NCI-H345 (cell line): ENCODE measurements at places on chromosomes 2 and 18.

- peak; percentile 12 for DNase-seq
Measured at GRCh38 chr2:3325458-3326181, 52.0 kb downstream of the EIPR1 start.

- no peak for DNase-seq
Measured at GRCh38 chr2:17758118-17758517, 4.2 kb downstream of the GEN1 start.

GRCh38 chr2:223199531-223200515 is 147.8 kb downstream of the KCNE4 start:
- DNase-seq: no peak

- no peak for DNase-seq
Measured at GRCh38 chr18:6086731-6087130, 191.4 kb upstream of the TMEM200C start.

DNA sequence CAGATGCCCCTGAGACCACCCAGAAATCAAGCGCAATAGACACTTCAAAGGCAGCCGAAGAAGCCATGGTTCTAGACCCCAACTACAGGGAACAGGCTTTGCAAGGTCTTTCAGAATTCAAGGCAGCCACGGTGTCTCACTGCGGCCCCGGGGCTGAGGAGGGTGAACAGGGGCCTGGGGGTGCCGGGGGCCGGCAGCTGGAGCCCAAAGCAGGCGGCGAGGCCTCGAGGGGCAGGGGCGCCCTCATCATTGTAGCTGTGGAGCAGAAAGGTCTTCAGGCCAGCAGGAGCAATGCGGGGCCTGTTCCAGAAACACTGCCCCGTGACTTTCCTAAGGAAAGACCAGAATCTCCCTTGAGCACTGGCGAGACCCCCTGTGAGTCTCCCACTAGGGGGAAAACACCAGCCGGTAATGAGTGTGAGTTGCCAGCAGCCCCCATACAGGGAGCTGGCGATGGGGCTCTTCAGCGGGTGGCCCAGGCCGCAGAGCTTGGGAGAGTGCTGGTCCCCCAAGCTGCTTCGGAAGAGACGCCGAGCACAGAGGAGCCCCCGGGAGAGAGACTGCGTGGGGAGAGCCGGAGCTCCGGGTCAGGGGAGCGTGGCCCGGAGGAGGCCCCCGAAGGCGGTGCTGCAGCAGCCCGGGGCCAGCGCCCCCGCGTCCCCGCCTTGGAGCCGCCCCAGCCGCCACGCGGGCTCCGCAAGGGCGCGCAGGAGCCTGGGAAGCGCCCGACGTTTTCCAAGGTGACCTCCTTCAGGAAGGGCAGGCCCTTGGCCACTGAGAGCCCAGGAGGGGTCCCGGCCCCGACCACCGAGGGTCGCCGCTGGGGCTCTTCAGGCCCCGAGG is 79.1 kb downstream of the ARHGEF4 start:
- no peak for DNase-seq

DNA sequence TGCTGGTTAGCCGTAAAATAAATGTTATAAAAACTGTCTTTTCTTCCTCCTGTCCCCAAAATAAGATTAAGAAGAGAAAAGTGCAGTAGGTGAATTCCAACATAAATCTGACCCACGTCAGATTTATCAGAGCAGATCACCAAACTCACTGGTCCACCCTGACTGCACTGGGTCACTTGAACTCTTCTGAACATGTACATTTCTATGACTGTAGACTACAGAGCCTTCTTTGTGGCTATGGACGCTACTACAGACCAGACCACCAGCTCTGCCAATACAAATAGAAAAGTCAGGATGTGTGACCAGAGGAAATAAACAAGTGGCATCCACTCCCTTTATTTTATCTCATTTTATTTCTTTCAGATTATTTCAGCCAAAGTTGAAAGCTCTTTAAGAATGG is 11.6 kb downstream of the DSG2 start:
- DNase-seq: no peak

DNA sequence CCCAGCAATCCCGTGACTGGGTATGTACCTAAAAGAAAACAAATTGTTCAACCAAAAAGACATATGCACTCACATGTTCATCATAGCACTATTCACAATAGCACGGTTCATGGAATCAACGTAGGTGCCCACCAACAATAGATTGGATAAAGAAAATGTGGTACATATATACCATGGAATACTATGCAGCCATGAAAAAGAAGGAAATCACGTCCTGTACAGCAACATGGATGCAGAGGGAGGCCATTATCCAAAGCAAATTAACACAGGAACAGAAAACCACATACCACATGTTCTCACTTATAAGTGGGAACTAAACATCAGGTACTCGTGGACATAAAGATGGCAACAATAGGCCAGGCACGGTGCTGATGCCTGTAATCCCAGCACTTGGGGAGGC is 207.9 kb upstream of the TNP1 start:
- no peak for DNase-seq

GRCh38 chr2:3241971-3242746 is 135.5 kb downstream of the EIPR1 start:
- no peak for DNase-seq

DNA sequence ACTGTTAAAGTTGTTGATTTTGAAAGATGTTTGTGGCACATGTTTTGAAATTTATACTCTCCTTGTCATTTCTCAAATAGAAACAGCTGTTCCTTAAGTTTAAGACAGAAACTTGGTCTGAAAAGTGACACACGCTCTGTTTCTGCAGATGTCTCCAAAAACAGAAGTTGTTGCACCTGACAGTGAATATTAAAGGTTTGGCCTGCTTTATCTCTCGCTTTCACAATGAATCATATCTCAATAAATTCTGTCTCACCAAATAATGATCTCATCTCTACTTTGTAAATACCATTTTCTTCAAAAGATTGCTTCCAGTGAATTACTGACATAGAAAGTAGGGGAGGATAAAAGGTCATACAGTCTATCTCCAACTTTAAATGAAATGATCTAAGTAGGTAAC is 294.9 kb upstream of the SYT4 start:
- no peak for DNase-seq

GRCh38 chr2:160970052-160970965 is 189.9 kb upstream of the TANK start:
- peak; percentile 30 for DNase-seq

- DNase-seq: no peak
Measured at GRCh38 chr2:85377083-85377482, 22.5 kb downstream of the ELMOD3 start.

DNA sequence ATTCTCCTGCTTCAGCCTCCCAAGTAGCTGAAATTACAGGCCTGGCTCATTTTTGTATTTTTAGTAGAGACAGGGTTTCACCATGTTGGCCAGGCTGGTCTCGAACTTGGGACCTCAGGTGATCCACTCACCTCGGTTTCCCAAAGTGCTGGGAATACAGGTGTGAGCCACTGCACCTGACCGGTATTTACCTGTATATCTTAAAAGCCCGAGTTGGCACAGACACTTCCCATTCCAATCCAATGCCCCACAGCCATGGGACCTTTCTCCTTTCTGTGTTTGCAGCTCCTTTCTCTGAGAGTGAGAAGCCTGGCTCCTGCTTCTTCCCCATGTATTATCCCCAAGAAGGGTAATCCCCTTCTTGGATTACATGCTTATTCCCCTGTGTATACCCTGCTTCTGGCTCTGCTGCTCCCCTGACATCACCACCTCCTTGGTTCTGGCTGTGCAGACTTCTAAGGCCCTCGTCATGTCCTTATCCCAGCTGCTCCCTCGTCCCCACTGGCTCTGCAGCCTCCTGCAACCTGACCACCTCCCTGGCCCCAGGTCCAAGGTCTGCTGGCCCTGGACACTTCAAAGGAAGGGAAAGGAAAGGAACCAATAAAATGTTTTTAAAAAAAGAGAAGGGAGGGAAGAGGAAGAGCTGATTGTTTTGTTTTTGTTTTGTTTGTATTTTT is 52.8 kb downstream of the INPP5D start:
- DNase-seq: no peak

DNA sequence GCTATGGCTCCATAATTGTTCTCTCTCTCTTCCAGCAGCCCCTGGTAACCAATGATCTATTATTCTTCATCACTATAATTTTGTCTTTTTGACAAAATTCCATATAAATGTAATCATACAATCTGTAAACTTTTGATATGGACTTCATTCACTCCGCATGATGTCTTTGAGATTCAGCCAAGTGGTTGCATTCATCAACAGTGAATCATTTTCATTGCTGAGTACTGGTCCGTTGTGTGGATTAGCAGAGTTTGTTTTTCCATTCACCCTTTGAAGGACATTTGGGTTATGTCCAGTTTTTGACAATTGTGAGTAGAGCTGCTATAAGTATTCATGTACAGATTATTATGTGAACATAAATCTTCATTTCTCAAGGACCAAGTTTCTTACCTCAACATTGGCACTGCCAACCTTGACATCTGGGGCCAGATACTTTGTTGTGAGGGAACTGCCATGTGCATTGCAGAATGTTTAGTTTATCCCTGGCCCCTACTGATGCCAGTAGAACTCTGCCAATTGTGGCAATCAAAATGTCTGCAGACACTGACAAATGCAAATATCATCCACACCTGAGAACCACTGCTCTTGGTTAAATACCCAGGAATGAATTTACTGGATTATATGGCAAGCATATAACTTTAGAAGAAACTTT is 48.4 kb upstream of the BCL2L11 start:
- no peak for DNase-seq

GRCh38 chr2:137117385-137117784 is 352.0 kb downstream of the THSD7B start:
- no peak for DNase-seq

- peak; percentile 5 for DNase-seq
Measured at GRCh38 chr2:54657664-54658083, 65.8 kb upstream of the EML6 start.

GRCh38 chr18:10027461-10027860 is 113.6 kb downstream of the VAPA start:
- no peak for DNase-seq

GRCh38 chr18:25503567-25504081 is 151.7 kb upstream of the ZNF521 start:
- peak; percentile 5 for DNase-seq

- no peak for DNase-seq
Measured at GRCh38 chr2:214180071-214180470, 230.8 kb upstream of the VWC2L start.

DNA sequence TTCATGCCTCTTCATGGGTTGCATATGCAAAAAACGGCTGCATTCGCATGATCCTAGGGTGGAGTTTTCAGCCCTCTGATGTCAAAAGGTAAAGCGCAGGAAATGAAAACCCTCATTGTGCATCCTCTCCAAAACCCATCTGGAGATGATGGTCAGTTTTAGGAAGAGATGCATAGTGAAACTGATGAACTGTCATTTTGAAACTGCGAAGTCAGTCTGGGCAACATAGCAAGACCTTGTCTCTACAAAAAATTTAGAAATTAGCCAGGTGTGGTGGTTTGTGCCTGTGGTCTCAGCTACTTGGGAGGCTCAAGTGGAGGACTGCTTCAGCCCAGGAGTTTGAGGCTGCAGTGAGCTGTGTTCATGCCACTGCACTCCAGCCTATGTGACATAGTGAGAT is 2.5 kb upstream of the TTLL4 start:
- DNase-seq: no peak

GRCh38 chr2:208392300-208392699 is 14.3 kb upstream of the PTH2R start:
- no peak for DNase-seq

DNA sequence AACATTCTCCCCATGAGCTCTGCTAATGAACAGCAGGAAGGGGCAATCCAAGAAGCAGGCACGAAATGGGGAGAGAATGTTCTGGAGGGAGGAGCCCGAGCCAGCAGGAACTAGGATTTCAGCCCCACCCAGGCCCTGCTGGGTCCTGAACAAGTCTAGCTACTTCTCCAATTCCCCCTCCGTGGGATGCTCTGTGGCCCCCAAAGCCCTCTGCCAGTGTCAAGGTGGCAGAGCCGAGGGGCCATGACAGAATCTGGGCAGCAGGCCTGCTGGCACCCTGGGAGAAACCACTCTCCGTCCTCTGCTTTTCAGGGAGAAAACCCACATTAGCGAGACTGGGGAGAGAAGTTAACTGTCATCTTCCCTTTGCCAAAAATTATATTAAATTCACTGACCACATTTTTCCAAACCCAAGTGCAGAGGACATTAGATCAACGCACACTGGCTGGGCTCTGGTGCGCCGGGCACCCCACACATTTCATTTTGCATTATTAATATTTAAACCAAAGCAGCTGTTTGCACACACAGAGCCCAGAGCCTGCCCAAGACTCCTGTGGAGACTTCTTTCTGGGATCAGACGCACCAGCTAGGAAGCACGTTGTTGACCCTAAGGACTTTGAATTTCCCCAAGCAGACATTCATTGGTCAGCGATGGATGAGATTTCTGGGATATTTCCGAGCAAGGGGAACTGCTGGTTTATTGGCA is 80.2 kb upstream of the PKDCC start:
- DNase-seq: no peak

GRCh38 chr18:22203035-22203434 is 33.6 kb downstream of the GATA6 start:
- no peak for DNase-seq

DNA sequence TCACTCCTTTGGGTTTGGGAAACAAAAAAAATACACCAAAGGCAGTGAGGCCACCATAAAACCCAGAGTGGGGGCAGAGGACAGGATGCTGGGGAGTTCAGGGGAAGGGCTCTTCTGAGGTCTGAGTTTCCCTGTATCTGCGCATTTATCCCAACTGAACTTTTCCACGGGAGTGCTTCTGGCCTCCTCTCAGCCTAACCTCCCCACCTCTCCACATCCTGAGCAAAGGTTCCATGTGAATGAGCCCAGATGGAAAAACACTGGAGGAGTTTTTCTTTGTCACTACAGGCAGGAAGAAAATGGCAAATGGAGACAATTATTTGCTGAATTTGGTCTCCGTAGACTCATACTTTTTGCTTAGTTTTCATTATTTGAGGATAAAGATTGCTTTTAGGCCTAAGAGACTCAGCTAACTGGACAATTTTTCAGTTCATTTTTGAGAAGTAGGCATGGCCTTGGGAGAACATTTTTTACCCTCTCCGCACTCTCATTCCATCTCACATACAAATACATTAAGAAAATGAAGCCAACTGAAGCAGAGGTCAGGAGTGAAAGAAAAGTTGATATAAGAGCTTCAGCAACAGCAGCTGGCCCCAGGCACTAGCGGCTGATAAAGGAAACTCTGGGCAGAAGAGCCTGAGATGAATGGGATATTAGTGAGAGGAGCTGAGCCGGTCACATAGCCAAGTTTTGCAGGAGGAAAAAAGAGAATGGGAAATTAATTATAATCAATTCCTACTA is 82.6 kb upstream of the CYP1B1 start:
- DNase-seq: no peak

DNA sequence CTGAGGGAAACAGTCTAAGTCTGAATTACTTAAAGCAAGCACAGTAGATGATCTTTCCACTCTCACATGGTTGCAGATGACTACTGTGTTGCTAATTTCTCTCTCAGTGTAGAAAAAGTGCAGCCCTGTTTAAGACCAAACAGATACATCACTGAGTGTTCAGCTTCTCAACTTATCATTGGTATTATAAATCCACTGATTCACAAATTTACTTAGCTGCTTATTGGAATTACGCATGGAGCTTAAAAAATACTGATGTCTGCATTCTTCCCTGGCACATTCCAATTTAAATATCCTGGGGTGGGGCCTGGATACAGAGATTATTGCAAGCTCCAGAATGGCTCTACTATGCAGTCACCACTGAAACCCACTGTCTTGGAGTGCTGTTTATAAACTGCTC is 411.2 kb downstream of the RND3 start:
- no peak for DNase-seq
